ENCODE measurements at places on chromosomes 16 and 17.

GRCh38 chr16:55277536-55277935, 46.5 kb upstream of the IRX6 start:
- DNase-seq = no peak

GRCh38 chr16:55367301-55367811, 43.4 kb downstream of the IRX6 start:
- no peak for DNase-seq

DNA sequence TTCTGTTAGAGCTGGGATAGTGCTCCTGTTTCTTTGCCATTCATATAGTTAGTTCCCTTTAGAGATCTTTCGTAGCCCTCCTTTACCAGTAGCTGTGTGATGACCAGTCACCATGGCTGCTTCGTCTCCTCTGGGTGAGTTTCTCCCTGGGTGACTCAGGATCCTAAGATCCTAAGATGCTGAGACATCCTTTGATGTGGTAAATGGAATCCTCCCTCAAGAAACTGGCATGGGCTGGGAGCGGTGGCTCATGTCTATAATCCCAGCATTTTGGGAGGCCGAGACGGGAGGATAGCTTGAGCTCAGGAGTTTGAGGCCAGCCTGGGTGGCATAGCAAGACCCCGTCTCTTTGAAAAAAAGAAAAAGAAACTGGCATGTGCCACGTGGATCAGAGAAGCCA, 5.9 kb downstream of the PHAF1 start:
- DNase-seq = no peak

- DNase-seq = no peak
These were observed 156.0 kb downstream of the GSG1L start for GRCh38 chr16:27907457-27907972.

GRCh38 chr16:61721544-61721943, 314.7 kb downstream of the CDH8 start:
- no peak for DNase-seq

DNA sequence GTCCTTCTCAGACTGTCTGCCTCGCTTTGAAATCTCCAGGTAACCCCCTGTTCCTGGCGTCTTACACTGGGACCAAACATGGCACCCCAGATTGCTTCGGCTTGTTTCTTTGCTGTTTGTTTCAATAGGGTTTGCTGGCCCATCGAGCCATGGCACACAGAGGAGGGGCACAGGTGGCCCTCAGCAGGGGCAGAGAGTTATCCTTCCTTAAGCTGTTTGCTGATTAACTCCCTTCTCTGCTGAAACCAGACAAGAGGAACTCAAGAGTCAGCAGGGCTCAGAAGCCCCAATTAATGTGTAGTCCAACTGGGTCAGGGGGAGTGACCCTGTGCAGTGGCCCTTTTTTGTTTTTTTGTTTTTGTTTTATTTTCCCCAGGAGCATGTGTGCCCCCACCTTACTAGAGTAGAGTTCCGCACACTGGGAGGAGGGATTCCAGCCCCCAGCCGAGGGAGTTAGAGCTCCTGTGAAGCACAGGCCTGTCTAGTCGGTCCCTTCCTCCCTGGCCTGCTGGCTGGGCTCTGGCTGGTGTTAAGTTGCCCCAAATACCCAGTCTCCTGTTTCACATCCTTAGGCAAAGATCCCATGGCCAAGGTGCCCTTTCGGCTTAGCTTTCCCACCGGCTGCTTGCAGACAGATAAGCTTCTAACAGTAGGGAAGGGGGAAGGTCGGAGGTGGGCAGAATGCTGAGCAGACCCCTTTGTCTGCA, 39.3 kb downstream of the YPEL2 start:
- no peak for DNase-seq

GRCh38 chr17:28548417-28549130, 3.9 kb downstream of the UNC119 start:
- no peak for DNase-seq

DNA sequence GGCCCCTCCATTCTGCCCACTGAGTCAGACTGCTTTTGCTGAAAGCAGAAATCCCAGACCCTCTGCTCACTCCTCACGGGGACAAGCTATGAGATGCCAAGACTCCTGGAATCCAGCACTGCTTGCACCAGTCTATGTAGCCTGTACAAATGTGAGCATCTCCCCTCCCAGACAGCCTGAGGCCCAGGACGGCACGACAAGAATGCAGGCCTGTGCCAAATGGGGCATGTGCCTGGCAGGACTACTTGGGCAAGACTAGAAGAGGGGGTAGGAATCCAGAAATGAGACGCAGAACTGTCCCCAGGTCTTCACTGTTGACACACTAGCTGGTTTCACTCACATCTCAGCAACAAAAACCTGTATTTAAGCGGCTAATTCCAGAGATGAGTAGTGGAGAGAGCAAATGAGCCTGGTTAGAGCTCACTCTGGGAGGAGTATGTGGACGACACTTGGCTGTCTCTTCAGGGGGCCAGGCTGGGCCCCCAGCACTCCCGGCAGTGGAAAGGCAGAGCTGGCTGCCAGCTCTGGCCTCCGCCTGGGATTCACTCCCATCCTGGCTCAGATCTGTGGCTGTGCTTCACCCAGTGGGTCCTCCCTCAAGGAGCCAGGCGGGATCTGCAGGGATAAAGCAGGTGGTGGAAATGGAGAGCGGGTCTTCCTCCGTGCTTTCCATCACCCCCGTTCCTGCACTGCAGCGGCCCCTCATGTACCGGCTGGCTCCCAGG, 2.9 kb upstream of the MYO1C start:
- no peak for DNase-seq

Data from cortex of kidney (tissue), 1 donor.